CD4-positive, alpha-beta T cell treated with Interferon gamma for 1 hour (primary cell): ENCODE measurements at places on chromosomes 2 and 18.
A peak's percentile ranks its signal among the peaks of the same experiment; 100 is the strongest.

- DNase-seq, result no peak
Measured at GRCh38 chr18:63138436-63139340, 180.9 kb downstream of the BCL2 start.

DNA sequence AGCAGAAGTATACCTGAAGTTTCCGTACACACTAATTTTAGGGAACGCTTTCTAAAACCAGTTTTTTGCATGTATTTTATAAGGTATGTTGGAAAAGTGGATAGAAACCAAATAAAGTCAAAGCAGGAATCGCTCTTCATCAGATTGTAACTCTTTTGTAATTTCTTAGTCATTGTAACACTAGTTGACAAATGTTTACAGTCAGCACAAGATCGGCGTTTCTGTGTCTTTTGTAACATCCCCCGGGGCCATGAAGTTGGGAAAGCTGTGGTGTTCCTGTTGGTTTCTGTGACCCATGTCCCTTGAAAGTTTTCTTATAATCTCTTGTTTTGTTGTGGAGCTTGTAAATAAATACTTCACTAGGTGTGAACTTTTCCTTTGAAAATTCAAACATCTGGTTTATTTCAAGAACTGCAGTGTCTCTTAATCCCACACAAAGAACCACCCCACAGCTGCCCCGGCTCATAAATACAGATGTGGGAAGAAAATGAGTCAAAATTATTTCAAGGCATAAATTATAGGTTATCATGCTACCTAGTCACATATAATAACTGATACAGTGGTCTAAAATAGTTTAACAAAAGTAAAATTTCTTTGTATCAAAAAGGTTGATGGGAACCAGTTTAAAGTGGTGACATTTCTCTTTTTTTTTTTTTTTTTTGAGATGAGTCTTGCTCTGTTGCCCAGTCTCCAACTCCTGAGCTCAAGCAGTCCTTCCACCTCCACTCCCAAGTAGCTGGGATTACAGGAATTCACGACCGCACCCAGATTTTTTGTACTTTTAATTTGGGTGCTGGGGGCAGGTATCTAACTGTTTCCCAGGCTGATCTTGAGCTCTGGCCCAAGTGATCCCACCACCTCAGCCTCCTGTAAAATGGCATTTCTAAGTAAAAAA lies 751 bp upstream of the NMI start:
- DNase-seq, result peak; percentile 18

DNA sequence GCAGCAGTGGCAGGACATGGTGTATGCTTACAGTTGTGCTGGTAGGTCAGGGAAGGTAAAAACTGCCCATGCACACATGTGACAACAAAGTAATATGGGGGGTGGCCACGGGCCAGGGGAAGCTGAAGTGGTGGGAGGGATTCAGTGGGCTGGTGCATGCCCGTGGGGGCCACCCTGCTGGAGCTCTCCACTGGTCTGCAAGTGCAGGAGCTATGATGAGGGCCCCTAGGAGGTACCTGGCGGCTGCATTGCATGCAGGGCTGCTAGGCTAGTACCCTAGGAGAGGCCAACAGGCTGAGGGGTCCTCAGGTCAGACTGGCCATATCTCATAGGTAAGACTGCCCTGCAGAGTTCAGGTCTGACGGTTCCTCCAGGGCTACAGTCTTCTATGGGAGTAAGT lies 265.9 kb downstream of the NUP35 start:
- no peak for DNase-seq

DNA sequence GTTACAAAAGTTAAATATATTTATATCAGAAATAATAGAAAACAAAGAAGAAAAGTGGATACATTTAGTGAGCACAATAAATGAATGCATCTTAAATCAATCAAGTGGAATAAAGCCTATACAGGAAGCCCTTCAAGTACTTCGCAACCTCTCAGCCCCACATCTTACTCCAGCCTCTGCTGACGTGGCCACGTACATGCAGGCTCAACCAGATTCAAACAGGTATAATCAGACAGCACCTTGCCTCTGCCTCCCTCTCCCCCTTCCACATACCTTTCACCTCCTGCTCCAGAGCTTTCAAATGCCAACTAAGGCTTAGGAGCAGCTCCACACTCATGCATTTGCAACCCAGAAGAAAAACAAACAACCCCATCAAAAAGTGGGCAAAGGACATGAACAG lies 32.9 kb downstream of the CACNB4 start:
- DNase-seq, result no peak

DNA sequence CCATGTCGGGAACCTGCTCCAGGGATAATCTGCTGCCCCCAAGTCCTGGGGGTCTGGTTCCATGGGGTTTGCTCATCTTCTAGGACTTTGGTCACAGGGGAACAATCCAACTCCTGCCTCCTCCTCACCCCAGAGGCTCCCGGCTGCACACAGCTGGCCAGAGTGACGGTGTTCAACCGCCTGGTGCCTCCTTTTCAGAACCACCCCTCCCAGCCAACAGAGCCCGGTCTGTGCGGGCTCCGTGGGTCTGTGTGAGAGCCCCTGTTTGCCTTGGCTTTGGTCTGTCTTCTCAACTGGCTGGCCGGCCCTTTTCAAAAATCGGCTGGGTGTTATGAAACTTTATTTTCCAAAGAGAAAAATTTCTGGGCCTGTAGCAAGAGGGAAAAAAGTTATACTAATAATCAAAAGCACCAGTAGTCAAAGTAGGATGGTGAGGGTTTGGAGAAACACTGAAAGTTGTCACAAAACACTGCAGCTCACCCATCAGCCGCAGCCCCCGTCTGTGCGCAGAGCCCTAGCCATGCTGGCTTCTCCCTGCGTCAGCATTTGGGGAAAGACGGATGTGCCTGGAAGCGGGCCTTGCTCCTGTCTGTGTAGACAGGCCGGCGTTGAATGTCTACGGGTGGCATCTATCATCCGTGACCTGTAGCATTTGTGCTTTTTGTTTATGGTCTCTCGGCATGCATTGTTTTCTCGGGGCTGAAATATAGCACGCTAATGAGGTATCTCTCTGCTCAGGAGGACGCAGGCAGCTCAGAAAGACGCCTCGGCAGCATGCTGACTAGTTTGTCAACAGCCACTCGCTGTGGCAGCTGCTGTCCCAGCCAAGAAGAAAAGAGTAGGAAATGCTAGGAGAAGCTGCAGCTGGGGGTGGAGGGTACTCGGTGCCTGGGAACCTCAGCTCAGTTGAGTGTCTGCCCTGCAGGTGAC lies 138.6 kb downstream of the GLI2 start:
- no peak for DNase-seq

GRCh38 chr2:237672731-237673129 lies 45.3 kb downstream of the LRRFIP1 start:
- no peak for DNase-seq

DNA sequence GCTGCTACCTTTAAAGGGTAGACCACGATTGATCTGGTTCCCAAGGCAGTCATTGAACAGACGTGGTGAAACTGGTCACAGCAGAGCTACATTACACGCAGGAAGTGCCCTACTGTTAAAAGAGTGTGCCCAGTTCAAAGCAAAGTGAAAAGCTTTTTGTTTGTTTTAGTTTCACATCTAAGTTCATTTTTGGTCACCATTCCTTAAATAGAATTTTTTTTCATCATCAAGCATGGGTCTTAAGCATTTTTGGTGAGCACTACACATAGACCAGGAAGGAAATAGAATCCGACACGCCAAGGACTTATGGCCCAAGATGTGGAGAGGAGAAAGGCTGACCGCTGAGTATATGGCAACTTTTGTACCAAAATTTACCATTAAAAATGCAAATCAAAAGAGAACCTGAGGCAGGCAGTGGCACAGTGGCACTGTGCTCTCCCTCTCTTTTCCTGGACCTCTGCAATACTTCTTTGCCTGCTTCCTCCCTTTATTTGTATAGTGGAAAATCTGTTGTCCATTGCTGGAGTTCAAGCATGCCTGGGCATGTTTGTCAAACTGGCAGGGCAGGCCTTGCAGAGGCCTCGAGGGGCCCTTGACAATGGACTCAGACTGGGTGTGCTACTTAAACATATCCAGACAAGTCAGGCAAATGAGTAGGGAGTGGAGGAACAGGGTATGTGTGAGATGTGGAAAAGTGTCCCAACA lies 42.6 kb upstream of the HNRNPA3 start:
- DNase-seq, result no peak

- no peak for DNase-seq
Measured at GRCh38 chr2:74708883-74709282, 54.8 kb downstream of the SEMA4F start.

- DNase-seq, result no peak
Measured at GRCh38 chr2:119477113-119477505, 45.5 kb downstream of the TMEM37 start.

- DNase-seq, result no peak
Measured at GRCh38 chr18:10258836-10259474, 195.5 kb upstream of the APCDD1 start.

DNA sequence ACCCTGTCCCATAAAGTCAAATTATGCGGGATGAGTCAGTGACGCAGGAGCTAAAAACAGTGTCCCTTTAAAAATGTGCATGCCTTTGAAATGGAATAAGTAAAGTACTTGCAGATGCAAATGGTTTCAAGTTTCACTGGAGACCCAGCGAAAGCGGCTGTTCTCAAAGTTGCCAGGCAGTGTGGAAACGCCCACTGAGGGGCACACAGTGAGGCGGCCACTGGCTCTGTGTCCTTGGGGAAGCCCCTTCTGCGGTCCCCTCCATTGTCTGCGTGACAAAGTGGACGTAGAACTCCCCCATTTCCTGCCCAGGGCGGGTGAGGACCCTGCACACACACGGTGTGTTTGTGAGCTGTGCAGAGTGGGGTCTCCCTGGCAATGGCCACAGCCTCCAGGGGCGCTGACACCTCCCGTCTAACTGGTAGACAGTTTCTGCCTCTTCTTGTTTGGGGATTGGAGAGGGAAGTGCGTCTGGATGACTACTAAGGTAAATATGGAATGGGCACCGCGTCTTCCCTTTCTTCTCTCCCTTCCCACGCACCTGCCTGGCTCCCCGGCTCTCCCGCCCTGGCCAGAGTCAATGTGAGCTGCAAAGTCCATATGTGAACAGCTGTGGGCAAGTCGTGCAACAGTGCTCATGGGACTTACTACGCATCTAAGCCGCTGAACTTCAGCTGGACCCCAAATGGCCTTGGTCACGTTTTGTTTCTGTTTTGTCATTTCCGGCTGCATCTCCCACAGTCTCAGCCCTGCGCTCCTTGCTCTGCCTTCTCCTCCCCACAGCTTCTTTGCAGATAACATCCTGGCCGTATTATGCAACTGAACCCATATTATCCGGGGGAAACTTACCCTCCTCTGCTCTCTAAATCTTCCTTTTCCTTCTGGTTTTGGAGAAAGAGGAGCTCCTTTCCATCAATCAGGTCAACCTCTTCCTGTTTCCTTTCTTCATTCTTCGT lies 33.7 kb upstream of the ZNF516 start:
- no peak for DNase-seq

DNA sequence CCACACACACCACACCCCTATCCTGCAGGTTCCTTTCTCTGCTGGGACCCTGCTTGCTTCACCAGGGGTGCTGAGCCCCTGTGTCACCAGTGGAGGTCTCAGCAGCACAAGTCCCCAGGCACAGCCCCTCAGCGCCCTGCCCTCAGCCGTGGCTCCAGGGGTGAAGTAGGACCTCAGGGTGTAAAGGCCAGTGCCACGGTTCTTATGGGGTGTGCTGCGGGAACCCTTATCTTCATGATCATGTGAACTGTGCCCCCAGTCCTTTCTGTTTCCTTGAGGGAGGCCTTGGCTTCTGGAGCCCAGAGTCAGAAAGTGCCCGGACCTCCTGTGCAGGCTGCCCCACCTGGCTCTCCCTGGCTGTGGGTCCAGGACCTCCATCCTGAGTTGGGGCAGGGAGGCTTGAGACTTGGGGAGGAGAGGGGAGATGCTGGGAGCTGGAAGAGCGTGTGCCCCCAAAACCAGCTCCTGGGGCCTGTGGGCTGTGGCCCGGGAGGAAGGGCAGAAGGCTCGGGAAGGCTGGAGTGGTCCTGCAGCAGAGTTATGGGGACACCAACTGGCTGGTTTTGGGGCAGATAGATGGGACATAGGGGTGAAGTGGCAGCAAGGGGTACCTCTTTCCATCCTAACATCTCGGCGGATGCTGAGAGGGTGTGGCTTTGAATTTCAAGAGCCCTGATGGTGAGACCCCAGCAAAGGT lies 20.2 kb upstream of the KLF11 start:
- DNase-seq, result no peak

GRCh38 chr2:23037596-23037995 lies 347.4 kb upstream of the KLHL29 start:
- no peak for DNase-seq

GRCh38 chr2:199025146-199025545 lies 432.6 kb downstream of the SATB2 start:
- no peak for DNase-seq

DNA sequence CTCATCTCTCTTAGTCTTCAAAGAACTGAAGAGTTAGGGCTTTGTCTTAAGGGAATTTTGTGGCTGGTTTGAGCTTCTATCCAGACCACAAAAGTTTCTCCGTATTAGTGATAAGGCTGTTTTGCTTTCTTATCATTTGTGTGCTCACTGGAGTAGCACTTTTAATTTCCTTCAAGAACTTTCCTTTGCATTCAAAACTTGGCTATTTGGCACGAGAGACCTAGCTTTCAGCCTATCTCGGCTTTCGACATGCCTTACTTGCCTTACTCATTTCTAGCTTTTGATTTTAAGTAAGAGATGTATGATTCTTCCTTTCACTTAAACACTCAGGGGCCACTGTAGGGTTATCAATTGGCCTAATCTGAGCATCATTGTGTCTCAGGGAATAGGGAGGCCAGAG lies 29.9 kb downstream of the HDHD2 start:
- no peak for DNase-seq

GRCh38 chr2:8238521-8239230 lies 443.2 kb upstream of the ID2 start:
- no peak for DNase-seq

DNA sequence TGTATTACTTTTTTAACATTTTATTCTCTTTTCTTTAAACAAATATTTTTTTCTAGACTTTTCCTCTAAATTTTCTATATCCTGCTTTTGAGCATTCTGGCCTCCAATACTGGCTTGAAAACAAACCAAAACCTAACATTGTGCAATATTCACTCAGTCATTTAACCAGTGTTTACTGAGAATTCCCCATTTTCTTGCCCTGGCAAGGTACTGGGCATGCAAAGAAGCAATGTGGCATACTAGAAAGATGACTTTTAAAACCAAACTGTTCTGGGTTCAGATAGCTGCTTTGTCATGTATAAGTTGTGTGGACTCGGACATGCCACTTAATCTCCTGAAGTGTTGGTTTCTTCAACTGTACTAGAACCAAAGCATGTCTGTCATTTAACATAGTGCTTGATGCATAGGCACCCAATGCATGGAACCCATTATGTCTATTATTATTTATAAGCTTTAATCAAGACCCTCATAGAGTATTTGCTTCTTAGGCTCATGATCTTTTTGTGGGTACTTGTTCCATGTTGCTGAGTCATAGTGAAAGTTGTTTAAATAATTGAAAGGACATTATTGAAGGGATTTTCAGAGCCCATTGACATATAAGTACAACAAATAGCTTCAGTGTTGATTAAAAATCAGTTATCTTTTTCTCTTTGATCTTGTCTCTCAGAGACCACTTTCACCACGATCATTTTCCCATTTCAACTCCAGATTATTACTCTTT lies 185.4 kb upstream of the OSR1 start:
- DNase-seq, result no peak

GRCh38 chr2:16181062-16181740 lies 240.9 kb downstream of the MYCN start:
- no peak for DNase-seq

GRCh38 chr2:212328136-212328535 lies 210.5 kb downstream of the ERBB4 start:
- no peak for DNase-seq

- no peak for DNase-seq
Measured at GRCh38 chr2:233082222-233082930, 22.2 kb downstream of the INPP5D start.

- no peak for DNase-seq
Measured at GRCh38 chr2:33488715-33489540, 12.5 kb downstream of the RASGRP3 start.

- no peak for DNase-seq
Measured at GRCh38 chr18:63148449-63149301, 170.9 kb downstream of the BCL2 start.
